DMS 273 treated with DMSO at 0.1 percent for 48 hours (cell line): ENCODE measurements at places on chromosomes 1 and 21.

- DNase-seq = no peak
These were observed 17.0 kb upstream of the TRIM45 start for GRCh38 chr1:117138561-117138960.

- no peak for DNase-seq
These were observed 29.5 kb downstream of the ADSS2 start for GRCh38 chr1:244422174-244422573.

- DNase-seq = no peak
These were observed 74.9 kb downstream of the SYDE2 start for GRCh38 chr1:85125891-85126290.

GRCh38 chr1:20717452-20718342 is at the start of gene KIF17:
KIF17 (minus strand) TSS chr1:20718007; CDS start chr1:20717706, 301 bp downstream.
- no peak for DNase-seq

- no peak for DNase-seq
These were observed 40.4 kb downstream of the GNG12 start for GRCh38 chr1:67792741-67793458.

DNA sequence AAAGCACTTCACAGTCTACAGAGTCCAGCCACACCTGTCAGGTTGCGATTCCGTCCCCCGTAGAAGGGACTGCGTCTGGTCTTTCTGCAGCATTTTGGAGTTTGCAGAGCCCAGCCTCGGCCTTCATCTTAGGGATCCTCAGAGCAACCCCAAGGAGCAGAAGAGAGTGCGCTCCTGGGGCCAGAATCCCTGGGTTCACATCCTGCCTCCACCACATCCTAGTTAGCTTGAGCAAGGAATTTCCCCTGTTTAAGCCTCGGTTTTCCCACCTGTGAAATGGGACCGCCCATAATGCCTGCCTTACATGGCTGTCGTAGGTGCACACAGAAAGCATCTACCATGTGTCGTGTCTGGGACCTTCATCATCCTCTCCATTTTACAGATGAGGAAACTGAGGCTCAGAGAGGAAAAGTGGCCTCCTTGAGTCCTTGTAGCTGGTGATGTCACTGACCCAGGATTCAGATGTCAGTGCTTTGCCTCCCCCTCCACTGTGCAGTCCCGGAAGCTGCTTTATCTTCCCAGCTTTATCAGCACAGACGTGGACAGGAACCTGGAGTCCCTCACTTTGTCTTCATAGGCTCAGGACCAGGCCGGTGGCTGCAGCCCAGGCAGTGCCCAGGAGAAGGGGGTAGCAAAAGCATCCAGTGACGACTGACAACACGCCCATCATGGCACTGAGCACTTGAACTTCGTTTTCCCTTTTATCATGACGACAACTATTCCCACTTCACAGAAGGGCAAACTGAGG is 438.5 kb downstream of the MATN1 start:
- no peak for DNase-seq
